ENCODE measurements at places on chromosomes 5 and 9.
A peak's percentile ranks its signal among the peaks of the same experiment; 100 is the strongest.

DNA sequence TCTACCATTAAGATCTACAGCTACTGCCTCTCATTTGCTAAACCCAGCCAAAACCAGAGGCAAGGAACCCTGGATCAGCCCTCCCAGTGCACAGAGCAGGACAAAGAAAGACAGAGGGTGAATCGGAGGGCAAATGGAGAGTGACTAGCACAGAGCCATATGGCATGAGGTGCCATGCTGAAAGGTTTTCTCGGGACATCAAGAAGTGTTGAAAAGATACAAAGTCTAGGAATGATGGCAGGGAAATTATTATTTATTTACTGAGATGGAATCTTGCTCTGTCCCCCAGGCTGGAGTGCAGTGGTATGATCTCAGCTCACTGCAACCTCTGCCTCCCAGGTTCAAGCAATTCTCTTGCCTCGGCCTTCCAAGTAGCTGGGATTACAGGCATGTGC lies 19.3 kb downstream of the SLC1A1 start:
- DNase-seq: no peak

DNA sequence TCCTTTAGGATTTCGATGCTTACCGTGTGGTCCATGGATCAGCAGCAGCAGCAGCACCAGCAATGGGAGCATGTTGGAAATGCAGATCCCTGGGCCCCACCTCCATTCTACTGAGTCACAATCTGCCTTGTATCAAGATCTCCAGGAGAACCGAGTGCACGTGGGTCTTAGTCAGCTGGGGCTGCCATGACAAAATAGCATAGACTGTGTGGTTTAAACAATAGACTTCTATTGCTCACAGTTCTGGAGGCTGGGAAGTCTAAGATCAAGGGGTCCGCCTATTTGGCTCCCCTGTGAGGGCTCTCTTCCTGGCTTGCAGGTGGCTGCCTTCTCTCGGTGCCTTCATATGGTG lies 1.3 kb upstream of the PROP1 start:
- DNase-seq: no peak

GRCh38 chr5:540071-540905 lies 16.0 kb upstream of the SLC9A3 start:
- no peak for DNase-seq

GRCh38 chr5:72830362-72830761 lies 13.9 kb downstream of the TNPO1 start:
- DNase-seq: no peak

DNA sequence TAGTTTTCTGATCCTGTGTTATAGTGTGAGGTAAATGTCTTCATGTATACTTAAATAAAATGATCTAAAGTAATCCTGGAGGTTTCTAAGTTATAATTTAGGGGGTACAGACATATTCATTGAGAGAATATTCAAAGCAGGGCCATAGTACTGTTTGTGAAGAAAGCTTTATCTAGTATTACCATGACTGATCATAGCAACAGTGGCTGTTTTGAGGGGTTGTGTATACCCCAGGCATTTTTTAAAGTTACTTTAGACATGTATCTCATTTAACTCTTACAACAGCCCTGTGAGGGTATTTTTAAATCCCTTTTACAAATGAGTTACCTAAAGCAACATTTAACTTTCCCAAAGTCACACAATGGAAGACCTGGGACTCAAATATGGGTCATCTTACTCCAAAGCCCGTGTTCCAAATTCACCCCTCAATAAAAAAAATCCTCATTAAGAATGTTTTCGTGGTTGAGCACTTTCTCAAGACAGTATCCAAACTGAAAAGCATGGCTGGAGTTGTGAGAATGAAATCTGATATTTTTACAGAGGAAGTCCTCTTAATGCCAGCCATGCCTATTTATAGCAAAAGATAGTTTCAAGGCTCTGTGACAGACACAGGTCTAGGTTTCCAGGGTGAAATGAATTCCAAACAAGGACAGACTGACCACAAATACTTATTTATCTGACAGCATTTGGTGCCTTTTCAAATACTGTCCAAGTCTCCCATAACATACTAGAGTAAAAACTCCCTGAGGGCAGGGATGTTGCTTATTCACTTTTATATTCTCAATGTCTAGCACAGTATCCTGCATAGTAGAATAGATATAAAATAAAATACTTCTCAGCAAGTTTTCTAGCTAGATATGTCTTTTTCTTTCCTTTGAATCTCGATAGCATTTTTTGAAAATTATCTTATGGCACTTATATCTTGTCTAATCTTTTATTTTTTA lies 10.4 kb downstream of the STOM start:
- no peak for DNase-seq

DNA sequence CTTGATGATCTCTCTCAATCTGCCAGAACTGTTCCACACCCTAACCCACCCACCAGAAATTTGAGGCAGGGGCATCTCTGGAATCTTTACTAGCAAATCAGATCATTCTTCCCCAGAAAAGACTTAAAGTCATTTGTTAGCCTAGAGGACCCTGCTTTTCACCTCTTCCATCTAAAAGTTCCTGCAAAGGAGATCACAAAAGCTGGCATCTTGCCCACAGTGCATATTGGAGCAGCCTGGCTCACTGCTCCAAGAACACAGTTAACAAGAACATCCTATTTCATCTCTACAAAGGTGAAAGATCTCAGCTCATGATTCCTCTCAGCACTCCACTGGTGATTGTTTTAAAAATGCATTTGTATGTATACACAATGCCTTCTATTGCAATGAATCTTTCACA lies 36.3 kb downstream of the GABRP start:
- no peak for DNase-seq

- DNase-seq: no peak
Observed at GRCh38 chr9:5971740-5972139, 43.7 kb downstream of the RANBP6 start.

DNA sequence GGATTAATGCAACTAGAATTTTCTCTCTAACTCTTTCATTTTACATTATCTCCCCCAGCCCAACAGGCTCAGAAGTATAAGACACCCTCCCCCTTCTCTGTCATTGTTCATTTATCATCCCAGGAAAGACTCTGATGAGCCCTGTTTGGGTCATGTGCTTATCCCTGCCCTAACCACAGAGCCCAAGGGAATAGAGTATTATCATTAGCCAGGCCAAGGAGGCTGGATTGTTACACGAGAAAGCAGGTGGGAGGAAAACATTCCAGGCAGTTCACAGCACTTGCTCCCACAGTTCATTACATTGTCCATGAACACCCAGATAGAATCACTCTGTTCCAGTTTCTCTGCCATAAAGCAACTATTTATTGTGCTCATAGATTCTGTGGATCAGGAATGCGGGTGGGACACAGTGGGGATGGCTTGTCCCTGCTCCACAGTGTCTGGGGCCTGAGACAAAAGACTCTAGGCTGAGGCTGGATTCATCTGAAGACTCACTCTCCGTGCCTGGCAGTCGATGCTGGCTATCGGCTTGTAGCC lies 59.5 kb upstream of the TMEM215 start:
- no peak for DNase-seq

DNA sequence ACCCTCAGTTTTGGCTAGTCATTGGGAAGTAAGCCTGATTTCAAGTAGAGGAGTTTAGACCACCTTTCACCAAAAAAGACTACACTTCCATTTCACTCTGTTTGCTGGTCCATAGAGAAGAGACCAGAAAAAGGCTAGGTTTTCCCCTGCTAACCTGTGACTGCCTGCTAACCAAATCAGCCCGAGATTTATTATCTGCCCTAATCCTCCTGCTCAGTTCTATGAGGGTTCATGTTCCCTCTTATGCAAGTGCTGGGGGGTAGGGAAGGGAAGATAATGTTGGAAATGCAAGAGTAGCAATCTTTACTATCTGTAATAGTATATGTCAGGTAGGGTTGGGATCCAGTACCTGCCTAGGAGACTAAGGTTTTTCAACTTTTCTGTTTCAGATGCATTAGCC lies 51.6 kb upstream of the CCNG1 start:
- DNase-seq: no peak

DNA sequence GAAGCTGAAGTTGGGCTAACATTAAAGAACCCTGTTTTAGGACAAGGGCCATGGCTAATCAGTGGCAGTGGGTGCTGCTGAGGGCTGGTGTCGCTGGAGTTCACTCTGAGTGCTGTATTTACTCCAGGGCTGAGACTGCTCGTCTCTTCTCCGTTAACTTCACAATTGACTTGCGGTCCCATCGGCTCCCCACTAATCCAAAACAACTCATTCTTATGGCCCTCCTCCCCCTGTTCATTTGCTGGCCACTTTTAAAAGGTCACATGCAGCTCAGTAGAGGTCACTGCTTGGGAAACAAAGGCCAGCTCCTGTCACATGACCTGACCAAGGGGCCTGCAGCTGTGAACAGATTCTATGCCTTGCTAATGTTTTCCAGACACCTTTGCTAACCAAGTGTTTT lies 38.4 kb downstream of the PTCH1 start:
- no peak for DNase-seq

DNA sequence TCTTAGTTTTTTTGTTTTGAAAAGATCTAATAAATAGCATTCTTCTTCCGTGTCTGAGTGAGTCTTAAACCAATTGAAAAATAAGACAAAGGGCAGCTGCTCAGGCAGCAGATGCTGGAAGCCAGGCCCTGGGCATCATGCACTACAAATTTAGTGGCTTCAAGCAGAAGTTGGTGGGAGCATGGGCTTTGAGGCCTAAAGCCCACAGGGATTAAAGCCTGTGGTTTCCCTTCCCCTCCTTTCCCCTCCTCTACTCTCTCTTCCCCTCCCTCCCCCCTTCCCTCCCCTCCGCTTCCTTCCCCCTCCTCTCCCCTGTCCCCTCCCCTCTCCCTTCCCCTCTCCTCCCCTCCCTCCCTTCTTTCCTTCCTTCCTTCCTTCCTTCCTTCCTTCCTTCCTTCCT lies 20.1 kb upstream of the KIF4B start:
- no peak for DNase-seq

GRCh38 chr9:116959809-116960208 lies 272.7 kb downstream of the TRIM32 start:
- no peak for DNase-seq

DNA sequence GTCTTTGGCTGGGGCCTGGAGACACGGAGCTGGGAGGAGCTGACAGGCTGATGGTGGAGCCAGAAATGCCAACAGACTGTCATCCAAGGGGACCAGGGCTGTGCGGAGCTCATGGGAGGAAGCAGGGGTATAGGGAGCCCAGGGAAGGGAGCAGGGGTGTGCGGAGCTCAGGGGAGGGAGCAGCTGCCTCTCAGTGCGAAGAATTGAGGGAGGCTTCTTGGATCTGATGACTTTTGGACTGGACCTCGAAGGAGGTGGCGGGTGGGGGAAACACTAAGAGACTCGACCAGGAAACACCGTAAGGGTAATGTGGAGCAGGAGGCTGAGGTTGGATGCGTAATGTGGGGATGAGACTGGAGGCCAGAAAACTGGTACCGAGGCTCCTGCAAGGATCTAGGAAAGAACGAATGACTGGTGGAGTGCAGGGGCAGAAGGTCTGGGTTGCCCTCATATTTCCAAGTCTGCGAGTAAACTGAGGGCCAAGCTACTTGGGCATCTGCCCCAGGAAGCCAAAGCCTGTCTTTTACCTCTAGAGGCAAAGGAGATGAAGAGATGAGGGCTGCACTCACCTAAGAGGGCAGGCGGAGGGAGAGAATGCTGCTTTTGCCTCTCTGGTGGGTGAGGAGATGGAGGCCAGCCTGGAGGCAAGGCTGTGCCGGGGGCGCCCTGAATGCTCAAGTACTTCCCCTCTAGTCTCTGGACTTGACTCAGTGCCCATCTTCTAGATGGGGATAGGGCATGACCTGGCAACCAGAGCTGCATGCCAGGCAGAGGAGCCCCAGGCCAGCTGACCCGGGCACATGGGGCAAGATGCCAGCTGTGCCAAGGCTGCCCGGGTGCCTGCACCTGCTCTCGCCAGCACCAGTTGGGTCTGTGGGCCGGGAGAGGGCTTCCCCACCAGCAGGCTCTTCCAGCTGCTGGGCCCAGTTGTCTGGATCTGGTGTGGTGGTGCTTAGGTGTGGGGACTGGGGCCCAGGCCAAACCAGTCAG lies 2.3 kb downstream of the PTGS1 start:
- DNase-seq: no peak

DNA sequence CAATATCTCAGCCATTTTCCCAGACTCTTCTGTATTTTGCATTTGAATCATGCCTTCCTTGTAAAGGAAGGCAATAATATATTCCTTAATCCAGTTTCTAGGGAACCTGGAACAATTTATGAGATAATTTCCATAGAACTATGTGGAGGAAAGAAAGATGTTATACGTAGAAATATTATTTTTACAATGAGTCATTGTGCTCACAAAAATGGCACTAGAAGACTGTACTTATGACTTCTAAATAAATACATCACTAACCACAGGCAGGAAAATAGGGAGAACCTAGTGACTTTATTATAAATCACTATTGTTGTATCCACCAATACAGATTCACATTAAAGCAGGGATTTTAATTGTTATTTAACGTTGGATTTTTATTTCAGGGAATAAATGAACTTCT lies 87.6 kb downstream of the FBXO38 start:
- DNase-seq: no peak

GRCh38 chr5:40166802-40167201 lies 512.9 kb upstream of the PTGER4 start:
- DNase-seq: no peak

GRCh38 chr9:3897631-3898030 lies 371.8 kb upstream of the RFX3 start:
- DNase-seq: no peak

- DNase-seq: no peak
Observed at GRCh38 chr9:126296687-126297086, 29.9 kb upstream of the MVB12B start.

- no peak for DNase-seq
Observed at GRCh38 chr9:108759399-108759798, 96.4 kb downstream of the ACTL7B start.

GRCh38 chr5:151014680-151015343 lies 5.6 kb upstream of the GPX3 start:
- DNase-seq: no peak

DNA sequence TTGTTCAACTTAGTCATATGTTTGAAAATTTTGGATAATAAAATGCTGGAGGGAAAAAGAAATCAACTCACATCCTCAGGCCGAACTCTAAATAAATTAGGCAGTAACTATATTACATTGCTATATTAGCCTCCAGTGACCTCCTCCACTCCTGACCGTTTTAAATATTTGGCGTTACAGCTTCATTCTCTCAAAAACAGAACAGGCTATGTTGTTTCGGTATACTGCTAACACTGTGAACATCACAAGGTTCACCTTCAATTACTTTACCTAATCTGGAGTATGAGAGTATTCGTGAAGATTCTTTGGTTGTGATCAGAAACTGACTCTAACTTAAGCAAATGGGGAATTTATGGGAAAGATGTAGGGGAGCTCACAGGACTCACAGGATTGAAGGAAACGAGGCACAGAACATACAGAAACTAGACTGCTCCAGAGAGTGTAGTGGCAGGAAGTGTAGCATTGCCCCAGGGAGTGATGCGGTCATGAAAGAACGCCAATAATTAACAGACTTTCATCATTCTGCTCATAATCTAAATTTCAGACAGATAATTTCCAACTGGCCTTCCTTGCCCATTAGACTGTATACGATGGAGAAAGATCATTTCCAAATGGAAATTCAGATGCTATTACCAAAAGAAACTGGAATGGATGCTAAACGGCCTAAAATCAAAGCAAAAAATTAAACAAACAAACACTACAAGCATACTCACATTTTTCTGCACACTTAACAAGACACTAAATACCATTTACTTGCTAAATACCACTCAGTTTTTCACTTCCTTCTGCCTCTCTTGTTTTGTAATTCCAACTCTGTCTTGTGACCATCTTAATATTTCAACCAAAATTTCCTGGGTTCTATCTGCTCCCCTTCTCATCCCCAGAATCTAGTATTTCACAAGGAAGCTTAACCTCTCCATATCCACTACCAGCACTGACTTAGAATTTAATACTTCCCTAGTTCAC lies 110.1 kb upstream of the LPAR1 start:
- DNase-seq: peak; percentile 51
